ENCODE measurements at places on chromosomes 1 and 21.

GRCh38 chr1:56473582-56474270, 105.6 kb downstream of the PLPP3 start:
- DNase-seq: no peak

DNA sequence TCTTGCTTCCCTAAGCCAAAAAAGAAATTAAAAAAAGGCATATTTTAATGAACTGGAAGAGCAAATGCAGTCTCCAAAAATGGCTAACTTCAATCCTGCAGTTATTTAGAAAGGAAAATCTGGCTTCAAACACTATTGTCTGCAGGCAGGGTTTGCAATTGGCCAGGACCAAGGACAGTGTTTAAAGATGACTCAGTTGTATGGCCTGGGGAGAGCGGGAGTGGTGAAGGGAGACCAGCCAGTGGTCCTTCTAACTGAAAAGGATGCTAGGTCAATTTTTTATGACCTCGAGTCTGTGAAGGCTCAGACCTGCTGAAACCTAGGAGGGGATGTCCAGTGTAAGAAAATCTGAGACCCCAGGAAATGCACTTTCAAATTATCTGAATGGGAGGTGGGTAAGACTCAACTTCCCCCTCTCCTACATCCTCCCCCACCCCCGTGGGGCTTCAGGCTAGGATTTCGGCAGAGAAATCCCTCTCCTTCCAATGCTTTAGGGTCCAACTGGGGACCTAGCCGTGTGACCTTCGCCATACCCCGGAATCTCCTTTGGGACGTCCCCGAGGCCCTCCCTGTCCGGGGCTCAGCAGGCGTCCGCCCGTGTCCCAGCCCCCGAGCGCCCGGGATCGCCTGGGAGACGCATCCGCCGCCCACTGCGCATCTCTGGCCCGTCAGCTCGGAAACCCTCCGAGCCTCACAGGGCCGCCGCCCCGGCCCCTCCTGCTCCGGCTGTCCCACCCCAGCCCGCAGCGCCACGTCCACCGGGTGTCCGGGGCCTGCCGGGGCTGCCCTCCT, 602 bp upstream of the RIMKLA start:
- DNase-seq: no peak

DNA sequence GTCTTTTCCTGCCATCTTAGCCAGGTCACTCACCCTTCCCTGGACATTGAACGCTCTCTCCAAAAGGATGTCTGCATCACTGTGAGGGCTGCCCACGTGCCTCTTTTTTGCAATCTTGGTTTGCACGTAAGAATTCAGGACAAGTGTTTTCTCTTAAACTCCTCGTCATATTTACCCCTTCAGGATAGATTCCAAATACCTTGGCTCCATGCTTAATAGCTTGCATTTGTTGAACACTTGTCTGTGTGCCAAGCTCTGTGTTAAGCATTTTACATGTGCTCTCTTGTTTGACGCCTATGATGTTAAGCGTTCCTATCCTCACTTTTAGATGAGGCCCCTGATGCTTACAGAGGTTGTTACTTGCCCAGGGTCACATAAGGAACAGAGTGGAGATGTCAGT, 29.8 kb downstream of the RCSD1 start:
- no peak for DNase-seq

DNA sequence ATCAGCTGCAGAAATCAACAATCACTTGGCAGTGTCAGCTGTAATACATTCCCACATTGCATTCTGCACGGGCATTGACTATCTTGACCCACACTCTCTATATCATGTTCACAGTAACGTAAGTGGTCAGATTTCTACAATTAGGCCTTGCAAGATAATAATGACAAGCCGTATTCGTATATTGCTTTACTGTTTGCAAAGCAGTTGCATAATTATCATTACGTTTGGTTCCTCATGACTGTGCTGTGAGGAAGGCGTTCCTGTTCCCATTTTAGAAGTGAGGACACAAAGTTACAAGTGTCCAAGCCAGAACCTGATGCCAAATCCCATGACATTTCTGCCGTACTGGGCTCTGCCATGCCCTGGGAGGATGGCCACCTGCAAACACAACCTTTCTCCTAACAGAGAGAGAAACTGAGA, 53.5 kb upstream of the TARBP1 start:
- DNase-seq: no peak

GRCh38 chr1:206890125-206891060, 6.8 kb upstream of the IL24 start:
- no peak for DNase-seq

- DNase-seq: no peak
Measured at GRCh38 chr1:107871259-107871658, 93.7 kb downstream of the VAV3 start.

- DNase-seq: no peak
Measured at GRCh38 chr1:221573756-221574155, 168.1 kb downstream of the DUSP10 start.

DNA sequence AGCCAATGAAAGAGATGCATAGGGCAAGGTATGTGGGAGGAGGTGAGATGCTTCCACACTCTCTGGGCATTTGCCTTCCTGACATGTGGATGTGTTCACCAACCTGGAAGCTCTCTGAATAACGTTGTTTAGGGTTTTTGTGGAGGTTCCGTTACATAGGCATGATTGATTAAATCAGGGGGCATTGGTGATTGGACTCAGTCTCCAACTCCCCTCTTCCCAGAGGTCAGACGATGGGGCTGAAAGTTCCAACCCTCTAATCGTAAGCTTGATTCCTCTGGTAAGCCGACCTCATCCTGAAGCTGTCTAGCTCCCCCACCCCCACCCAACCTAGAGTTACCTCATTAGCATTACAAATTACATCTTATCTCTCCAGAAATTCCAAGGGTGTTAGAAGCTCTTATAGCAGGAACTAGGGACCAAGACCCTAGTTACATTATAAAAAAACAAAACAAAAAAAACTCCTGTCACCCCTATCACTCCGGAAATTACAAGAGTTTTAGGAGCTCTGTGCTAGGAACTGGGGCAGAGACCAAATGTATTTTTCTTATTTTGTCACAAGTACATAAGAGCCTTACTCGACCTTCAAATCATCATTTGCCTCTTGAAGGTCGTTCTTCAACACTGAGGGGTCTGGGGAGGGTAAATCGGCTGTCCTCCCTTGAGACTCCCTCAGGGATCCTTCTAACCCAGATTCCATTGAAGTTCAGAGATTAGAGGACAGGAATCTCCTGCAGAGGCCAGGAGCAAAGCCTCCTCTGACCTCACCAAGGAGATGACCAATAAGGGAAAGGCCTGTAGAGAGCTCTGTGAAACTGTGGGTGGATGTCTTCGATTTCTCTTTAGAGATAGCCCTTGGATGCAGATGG, 58.2 kb downstream of the DNTTIP2 start:
- no peak for DNase-seq

GRCh38 chr1:119653839-119654170, 5.7 kb upstream of the ZNF697 start:
- no peak for DNase-seq

DNA sequence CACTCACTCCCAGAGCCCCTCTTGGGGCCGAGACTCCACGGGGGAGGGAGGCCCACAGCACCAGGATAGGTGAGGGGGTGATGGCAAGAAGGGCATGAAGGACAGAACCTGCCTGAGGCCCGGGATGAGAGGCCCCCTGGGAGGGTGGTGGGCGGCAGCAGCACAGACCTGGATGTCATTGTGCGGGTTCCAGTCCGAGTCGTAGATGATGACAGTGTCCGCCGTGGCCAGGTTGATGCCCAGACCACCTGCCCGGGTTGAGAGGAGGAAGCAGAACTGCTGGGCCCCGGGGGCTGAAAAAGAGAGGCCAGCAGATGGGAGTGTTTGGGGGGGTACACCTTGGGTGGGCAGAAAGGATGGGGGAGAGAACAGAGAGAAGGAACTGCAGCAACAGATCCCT, 50.1 kb downstream of the CHD5 start:
- DNase-seq: no peak

DNA sequence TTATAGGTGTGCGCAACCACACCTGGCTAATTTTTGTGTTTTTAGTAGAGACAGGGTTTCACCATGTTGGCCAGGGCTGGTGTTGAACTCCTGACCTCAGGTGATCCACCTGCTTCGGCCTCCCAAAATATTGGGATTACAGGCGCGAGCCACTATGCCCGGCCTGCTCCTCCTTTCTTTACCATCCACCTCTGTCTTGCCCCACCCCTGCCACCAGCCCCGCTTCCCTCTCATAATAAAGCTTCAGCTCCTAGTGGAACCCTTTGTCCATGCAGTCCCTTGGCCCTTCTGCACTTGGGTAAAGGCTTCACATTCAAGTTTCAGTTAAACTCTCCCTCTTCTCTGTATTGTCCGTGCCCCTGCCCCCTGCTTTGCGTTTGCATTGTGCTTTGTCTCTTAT, 120.1 kb downstream of the CAMTA1 start:
- no peak for DNase-seq

DNA sequence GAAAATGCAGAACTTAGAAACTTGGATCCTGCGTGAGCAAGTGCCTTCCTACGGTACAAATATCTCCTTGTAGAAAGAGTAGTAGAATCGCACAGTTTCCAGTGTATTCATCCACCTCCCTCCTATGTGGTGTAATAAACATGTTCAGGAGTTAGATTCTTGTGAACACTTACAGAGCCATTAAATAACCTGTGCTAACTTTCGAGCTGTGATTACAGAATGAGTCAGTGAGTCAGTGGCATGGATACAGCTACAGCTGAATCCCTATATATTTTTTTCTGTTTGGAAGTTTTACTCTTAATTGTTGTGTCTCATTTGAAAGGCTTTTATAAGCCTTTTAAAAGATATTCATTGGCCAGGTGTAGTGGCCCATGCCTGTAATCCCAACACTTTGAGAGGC, 148.7 kb downstream of the EDEM3 start:
- no peak for DNase-seq

DNA sequence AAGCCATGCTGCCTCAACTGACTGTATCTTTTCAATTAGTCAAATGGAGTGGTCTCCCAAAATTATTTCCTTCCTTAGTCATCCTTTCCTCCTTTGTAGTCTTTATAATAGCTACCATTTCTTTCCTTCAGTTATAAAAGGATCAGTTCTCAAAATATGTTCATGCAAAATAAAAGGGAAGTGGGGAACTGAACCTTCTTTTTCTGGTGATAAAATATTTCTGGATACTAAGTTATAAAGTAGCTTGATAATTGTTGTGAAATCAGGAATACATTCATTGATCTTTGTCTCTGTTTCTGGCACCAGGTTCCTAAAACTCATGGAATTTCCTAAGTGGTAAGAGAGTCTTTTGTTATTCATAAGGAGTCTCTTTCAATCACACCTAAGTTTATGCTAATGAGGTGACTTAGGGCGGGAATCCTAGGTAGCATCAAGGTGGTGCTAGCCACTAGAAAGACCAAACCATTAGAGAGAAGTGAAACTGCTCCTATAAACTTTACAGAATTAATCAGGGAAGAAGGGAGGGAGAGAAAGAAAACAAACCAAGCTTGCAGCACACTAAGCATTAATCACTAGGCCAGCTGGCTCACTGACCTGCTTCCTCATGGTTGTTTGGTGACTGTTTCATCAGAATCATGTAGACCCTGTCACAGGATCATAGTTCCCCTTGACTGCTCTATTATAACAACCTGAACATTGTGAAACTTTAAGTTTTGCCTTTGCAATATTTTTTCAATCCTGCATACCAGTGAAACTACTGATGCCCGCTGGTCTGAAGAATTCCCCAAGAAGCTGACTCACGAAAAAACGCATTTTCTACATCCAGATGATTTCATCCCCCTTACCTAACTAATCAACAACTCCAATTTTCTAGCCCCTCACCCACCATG, 161.6 kb upstream of the PTBP2 start:
- no peak for DNase-seq

GRCh38 chr1:190832511-190832910, 354.8 kb upstream of the BRINP3 start:
- no peak for DNase-seq

GRCh38 chr1:145892486-145893087, 6.9 kb upstream of the ANKRD35 start:
- no peak for DNase-seq

- peak; percentile 74 for DNase-seq
Measured at GRCh38 chr1:31183927-31184554, 55.6 kb downstream of the NKAIN1 start.

- no peak for DNase-seq
Measured at GRCh38 chr1:172719694-172720138, 60.8 kb downstream of the FASLG start.

- no peak for DNase-seq
Measured at GRCh38 chr1:224058303-224058702, 55.6 kb upstream of the FBXO28 start.

DNA sequence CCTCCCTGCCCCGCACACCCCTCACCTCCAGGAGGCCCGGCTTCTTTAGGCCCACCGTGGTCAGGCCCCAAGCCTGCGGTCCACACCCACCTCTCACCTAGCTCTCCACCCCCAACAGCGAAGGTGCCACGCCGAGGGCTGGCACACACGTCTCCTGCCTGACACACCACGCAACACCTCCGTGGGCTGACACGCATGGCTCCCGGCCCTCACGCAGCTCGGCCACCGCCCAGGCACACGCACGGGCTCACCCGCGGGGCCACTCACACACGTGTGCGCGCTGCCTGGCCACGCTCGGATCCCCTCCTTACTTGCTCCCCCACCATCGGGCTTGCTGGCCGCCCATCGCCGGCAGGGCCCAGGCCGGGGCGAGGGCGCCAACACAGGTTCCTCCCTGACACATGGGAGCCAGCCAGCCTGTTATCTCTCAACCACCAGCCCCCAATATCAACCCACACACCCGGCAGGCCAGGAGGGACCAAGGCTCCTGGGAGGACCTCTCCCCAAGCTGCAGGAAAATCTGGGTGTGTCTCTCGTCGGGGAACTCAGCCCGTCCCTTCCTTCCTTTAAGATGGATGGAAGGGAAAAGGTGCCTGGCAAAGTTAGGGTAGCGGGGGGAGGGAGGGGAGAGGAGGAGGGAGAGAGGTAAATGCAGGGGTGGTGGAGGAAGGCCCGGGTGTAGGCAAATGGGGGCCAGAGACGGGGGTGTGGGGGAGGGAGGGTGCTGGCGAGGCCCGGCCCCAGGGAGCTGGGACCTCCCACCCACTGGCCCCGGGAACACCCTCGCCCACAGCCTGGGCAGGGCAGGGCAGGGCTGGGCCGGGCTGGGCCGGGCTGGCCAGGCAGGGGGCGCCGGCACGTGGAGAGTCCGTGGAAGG, 546 bp downstream of the ELOVL1 start:
- no peak for DNase-seq

GRCh38 chr1:84851839-84852238, 41.2 kb downstream of the LPAR3 start:
- no peak for DNase-seq

- no peak for DNase-seq
Measured at GRCh38 chr1:7886405-7886745, 33.5 kb upstream of the UTS2 start.

- DNase-seq: no peak
Measured at GRCh38 chr21:45593162-45594022, 50.1 kb upstream of the PCBP3 start.

DNA sequence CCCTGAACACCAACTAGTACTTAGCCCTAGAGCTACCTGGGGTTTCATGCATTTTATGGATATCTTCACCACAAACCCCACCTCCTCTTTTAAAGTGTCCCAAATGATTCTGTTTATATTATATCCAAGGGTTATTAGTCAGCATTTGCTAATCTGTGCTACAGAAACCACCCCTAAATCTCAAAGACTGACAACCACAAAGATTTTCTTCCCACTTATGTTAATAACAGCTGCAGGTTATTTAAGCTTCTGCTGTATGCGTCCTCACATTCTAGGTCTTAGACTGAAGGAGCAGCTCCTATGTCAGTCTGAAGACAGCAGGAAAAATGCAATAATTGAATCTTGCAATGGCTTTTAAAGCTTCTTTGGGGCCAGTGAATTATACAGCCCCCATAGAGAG, 11.2 kb upstream of the PHC2 start:
- no peak for DNase-seq

All from neural crest cell (in vitro differentiated cells).